CD4-positive, alpha-beta T cell treated with Interleukin-17A for 1 hour (primary cell): ENCODE measurements at places on chromosomes 12 and 14.

- no peak for DNase-seq
Observed at GRCh38 chr12:108110844-108111243, 18.2 kb upstream of the WSCD2 start.

GRCh38 chr12:68479261-68479895 lies 131.3 kb upstream of the RAP1B start:
- no peak for DNase-seq

DNA sequence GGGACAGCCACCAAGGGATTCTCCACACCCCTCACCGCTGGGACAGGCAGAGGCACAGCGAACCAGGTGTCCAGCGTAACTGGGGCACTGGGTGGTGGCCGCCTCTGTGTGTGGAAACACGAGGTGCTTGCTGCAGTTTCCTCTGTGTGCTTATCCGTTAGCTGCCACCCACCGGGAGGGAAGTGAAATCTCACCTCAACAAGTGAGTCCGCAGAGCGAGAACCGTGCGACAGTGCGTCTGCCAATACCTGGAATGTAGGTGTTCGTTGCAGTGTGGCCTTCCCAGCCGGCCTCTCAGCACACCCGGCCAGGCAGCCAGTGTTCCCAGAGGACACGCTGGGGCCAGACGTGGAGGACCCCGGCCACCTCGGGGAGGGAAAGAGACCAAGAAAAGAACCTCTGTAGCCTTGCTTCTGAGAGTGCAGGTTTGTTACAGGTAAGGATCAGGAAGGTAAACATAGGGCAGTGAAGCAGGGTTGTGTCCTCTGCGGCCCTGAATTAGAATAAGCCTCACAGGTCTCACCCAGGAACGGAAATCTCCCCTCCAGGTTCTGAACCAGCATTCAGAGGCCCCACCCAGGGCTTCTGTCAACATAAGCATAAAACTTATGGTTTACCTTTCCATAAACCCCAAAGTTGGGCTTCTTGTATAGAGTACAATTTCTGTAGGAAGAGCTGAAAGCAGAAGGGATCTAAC lies 1.5 kb downstream of the BCL2L14 start:
- DNase-seq = peak; percentile 41

- no peak for DNase-seq
Observed at GRCh38 chr12:125882141-125882540, 816.9 kb downstream of the AACS start.

DNA sequence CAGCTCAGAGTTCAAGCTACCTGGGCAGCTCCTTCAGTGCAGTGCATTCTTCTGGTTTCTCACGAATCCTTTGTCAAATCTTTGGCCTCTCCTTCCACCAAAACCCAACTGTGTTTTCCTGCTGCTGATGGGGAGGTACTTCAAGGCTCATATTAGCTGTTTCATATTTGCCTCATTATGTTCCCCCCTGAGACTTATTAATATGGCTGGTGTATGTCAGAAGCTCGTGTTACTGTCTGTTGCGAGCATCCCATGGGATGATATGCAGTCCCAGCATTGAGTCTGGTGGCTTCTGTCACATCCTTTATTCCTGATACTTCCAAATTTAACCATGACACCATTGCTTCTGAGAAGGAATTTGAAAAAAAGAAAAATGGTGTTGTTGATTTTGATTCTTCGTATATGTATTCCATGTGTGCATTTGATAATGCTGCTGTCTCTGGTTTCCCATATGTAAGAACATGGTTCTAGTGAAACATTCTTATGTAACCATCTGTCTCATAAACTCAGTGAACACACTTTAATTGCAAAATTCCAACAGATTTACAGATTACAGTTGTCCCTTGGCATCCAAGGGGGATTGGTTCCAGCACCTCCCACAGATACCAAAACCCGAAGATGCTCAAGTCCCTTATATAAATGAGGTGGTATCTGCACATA lies 149.1 kb downstream of the KICS2 start:
- no peak for DNase-seq

GRCh38 chr14:91058042-91058581 lies 2.3 kb downstream of the RPS6KA5 start:
- no peak for DNase-seq

DNA sequence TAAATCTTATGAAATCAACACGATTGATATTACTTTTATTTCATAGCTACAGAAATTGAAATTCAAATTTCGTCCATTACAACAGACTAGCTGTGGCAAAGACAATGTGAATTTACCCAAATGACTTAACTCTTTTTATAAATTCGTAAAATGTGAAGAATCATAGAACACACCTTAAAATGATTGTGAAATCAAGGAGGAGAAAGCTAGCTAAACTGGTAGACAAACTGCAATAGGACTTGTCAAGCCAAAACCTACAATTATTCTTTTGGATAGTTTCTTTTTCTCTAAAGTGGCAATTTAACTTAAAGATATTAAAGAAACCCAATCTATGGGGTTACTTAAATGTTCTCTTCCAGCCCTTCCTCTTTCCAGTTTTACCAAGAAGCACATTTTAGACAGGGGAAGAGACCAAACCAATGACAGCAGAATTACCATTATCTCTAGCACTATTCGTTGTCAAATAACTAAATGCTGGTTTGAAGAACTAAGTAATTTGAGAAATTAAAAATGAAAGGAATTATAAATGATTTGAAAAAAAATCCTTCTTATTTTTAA lies 807 bp upstream of the SLC16A7 start:
- DNase-seq = no peak
